GM23248 (cell line): ENCODE measurements at places on chromosomes 13 and 19. TPM values are rescaled to one million over a fixed set of nuclear protein-coding genes. Genes with fewer than 3 reads are reported as not detected.

The SMIM44 gene
- not detected in 2 replicates for total RNA-seq

GRCh38 chr13:73765651-73766384, 368.4 kb downstream of the KLF12 start:
- peak; percentile 20 for DNase-seq

- DNase-seq = peak; percentile 58
These were observed 2.5 kb downstream of the FTL start for GRCh38 chr19:48967346-48968178.

GRCh38 chr19:41584931-41585330, 9.0 kb downstream of the CEACAM21 start:
- DNase-seq = no peak

The ATF5 gene
- total RNA-seq = 8.9 and 19.1 TPM in 2 replicates

DNA sequence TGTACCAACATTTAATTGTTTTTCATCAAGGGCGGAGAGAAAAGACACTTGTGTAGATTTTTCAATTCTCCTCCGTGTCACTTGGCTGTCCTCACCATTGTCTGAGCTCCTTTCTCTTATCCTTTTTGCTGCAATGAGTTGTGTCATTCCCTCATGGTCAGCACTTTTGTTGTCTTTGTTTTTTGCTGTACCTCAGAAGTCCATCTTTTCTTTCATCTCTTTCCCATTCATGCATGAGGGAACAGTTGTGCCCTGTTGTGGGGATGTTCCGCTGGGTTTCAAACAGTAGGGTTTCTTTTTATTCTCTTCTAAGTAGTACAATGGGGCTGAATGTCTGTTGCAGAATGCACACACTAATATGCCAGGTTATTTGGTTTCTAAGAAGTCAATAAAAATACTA, 222.6 kb downstream of the TM9SF2 start:
- no peak for DNase-seq

The POU2F2 gene
- total RNA-seq = 0.38 and 1.5 TPM in 2 replicates

GRCh38 chr19:53927739-53928138, 18.7 kb downstream of the CACNG7 start:
- peak; percentile 68 for DNase-seq

The ZNF155 gene
- 6.8 and 13.7 TPM in 2 replicates for total RNA-seq

GRCh38 chr19:6522712-6523111, 8.1 kb upstream of the TNFSF9 start:
- no peak for DNase-seq

DNA sequence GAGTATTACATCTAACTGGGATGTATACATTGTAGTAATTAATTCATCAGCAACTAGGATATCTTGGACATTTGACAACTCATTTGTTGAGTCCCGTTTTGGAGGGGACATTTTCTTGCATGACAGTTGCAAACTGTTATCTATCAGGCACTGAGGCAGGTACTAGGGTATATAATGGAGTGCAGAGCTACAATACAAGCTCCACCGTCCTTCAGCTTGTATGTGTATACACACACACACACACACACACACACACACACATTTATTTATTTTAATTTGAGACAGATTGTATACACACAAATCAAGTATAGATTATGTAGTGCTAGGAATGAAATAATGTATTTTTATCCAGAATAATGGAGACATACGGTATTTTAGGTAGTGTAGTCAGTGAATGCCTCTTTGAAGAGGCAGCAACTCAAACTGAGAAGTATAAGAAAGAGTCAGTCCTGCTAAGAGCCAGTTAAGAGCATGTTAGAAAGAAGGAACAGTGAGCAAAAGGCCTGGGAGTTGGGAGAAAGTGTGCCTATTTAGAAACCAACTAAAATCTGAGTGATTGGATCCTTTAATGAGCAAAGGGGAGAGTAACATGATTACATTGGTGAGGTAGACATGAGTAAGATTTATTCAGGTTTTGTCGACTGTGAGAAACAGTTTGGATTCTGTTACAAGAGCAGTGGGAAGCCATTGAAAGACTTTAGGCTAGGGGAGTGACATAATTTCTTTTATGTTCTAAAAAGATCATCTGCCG, 74.5 kb downstream of the NBEA start:
- DNase-seq = no peak

DNA sequence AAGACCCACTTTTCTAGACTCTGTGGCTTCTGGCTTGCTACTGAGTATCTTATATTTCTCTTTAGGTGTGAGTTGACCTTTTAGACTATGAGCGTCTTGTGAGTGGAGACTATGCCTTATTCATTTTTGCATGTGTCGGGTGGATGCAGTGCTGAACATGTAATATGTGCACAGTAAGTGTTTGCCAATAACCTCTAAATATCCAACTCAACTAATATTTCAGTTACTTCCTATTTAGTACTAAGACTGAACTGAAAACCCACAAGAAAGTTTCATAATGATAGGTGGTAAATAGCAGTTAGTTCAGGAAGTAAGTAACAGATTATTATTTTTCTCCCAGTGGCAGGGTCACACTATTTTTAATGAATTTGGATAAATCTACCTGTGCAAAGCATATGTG, 269.3 kb downstream of the KCNRG start:
- DNase-seq = no peak

DNA sequence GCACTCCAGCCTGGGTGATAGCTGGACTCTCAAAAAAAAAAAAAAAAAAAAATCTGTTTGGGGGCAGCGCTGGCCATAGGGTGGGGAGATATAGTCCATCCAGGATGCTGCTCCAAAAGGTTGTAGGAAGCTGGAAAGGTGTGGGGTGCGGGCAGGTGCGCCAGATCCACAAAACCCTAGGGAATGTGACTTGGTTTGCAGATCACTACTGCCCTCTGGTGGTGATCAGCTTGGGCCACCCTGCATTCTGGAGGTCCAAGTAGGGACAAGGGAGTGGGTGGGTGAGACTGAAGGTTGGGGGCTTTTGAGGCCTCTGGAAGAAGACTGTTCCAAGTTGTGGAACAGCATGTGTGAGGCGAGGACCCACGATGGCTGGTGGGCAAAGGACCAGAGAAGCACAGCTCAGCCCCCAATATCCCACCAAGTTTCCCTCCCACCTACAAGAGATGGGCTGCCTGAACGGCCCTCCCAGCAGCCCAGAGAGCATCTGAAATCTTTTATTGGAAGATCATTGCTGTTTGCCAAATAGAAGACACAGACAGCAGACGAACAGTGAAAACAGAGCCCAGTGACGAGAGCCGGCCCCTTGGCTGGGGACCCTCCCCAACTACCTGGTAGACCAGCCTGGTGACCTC, 10.4 kb upstream of the TYK2 start:
- DNase-seq = peak; percentile 70

The HSH2D gene
- not detected in 2 replicates for total RNA-seq

DNA sequence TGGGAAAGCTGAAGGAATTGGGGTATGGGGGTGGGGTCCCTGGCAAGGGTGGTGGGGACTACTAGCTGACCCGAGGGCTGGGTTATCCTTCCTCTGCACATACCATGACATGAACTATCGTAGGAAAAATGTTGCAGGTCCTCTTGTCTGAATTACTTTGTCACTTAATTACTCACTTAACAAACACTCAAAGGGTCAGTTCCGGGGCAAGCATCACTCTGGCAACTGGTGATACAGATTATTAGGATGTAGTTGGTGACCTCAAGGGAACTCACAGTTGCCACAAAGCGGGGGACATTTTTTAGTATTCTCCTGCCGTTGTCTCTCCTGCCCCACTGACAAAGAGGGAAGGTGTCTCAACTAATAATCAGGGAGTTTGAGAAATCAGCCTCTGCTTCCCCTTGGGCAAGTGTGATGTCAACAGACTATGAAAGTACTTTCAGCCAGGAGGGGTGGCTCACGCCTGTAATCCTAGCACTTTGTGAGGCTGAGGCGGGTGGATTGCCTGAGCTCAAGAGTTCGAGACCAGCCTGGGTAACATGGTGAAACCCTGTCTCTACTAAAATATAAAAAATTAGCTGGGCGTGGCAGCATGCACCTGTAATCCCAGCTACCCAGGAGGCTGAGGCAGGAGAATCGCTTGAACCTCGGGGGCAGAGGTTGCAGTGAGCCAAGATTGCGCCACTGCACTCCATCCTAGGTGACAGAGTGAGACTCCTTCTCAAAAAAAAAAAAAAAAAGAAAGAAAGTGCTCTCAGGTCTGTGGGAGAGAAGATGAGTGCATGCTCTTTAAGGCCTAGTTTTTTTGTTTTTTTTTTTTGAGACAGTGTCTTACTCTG, 10.3 kb downstream of the DNAJB1 start:
- peak; percentile 82 for DNase-seq

The LHB gene
- total RNA-seq = not detected in 2 replicates

The ONECUT3 gene
- not detected in 2 replicates for total RNA-seq

The CYP2S1 gene
- 0.13 TPM in 1 of 2 replicates, not detected in the other for total RNA-seq

- peak; percentile 10 for DNase-seq
These were observed 72.7 kb downstream of the ZNF254 start for GRCh38 chr19:24159707-24160106.

GRCh38 chr13:98427331-98427995, 149.4 kb downstream of the STK24 start:
- no peak for DNase-seq

DNA sequence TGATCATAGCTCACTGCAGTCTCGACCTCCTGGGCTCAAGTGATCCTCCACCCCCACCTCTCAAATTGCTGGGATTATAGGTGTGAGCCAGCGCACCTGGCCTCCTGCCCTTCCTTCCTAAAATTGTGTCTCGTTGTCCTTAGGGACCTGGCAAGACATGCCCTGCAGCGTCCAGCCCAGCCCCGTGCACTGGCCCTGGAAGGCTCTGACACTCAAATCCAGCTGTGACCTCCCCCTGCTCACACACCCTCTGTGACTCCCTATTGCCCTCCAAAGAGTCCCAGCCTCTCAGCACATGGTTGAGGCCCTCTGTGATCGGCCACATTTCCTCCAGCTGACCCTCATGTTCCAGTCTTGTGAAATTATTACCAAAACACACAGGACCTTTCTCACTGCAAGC, 4.9 kb downstream of the MPV17L2 start:
- DNase-seq = no peak

DNA sequence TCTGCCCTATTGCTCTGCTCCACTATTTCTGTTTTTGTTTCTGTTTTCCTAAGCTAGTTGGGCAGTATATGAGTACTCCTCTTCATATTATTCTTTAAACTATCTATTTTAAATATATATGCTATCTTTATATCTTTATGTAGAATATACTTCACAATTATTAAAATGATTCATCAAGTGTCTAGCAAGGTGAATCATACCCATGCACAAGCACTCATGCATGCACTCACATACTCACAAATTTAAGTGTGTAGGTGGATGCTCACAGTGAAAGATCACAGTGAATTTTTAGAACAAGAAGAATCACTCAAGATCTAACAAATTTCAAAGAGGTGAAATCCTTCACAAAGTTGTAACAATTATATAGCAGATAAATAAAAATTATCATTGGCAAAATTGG, 435.6 kb upstream of the SLITRK5 start:
- peak; percentile 31 for DNase-seq

The KLK14 gene
- not detected in 2 replicates for total RNA-seq

- no peak for DNase-seq
These were observed 666 bp downstream of the CELF5 start for GRCh38 chr19:3225169-3225485.

GRCh38 chr13:73303851-73304250, 245.0 kb downstream of the KLF5 start:
- DNase-seq = peak; percentile 79

DNA sequence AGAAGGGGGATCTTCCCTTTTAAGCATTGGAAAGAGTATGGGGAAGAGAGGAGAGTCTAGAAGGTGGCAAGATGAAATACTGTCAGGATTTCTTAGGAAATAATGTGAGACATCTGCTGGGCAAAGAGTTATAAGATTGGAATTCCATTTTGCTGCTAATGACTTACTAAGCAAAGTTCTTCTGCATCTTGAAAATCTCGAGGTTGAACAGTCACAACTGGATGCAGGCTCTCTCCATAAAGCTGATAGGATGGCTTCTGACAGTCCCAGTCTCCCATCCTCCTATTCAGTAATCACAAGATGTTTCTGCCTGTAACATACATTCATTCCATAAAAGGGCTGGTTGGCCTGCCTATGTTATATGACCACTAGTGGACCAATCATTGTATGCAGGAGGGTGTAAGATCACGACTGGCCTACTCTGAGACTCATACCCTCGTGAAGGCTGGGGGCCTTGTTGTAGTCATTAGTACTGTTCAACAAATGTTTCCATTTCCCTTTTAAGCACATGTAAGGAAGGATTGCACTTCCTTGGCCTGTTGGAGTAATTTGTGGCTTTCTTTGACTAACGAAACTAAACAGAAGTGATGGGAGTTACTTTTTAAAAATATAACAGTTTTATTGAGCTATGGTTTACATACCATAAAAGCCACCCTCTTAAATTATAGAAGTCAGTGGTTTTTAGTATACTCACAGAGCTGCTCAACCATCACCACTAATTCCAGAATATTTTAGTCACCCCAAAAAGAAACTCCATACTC, 45.0 kb upstream of the TDRD3 start:
- peak; percentile 9 for DNase-seq

The CYP4F8 gene
- total RNA-seq = not detected in 2 replicates

DNA sequence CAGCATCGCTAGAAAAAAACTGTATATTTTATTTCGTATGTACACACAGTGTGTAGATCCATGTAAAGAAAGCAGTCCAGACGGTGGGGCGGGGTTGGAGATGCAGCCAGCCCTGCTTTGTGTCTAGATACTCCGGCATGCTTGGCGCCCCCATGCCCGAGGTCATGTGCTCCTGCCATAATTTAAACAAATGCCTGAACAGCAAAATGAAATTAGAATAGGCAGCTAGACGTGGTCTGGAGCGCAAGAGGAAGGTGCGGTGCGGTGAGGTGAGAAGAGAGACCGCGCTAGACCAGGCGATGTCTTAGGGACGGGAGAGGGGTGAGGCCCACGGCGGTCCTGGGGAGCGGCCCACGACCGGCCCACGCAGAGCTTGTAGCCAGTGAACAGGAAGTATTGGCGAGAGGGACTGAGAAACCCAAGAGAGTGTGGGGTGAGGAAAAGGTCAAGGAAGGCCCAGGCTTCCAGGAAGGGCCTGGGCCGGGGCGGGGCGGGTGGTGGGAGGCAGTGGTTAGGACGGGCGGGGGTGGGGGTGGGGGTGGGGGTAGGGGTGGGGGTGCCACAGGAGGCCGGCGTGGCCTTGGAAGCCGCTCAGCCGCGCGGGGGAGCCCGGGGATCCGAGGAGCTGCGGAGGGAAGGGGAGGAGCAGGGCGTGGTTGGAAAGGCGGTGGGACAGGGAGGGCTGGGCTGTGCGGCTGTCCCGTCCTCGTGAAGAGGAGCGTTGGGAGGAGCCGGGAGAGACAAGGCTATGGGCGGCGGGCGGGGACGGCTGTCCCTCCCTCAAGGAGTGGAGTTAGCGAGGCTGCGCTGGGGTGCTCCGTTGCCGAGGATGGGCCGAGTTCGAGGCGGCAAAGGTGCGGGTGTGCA, 254.7 kb upstream of the SGCG start:
- DNase-seq = peak; percentile 28

- no peak for DNase-seq
These were observed 921.6 kb upstream of the PCDH20 start for GRCh38 chr13:62337109-62337880.

DNA sequence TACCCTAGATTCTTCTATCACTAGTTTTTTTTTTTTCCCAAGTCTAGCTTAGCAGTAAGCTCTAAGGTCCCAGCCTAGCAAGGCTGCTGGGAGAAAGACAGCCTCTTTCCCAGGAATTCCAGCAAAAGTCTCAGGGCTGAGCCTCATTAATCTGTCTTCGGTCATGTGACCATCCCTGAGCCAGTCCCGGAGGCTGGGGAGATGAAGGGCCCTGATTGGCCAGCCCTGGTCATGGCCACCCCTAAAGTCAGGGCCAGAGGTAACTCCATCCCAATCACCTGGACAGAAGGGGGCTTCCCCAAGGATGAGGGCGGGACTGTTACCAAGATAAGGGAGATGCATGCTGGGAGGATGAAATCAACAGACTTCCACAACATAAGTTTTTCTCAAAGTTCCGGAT, 43.3 kb downstream of the CCNE1 start:
- no peak for DNase-seq

The LILRA5 gene
- not detected in 2 replicates for total RNA-seq
